ENCODE measurements at places on chromosomes 5 and 9. TPM values are rescaled to one million over a fixed set of nuclear protein-coding genes. Genes with fewer than 3 reads are reported as not detected.

- no peak for DNase-seq
These were observed 57.9 kb upstream of the FST start for GRCh38 chr5:53422539-53422938.

GRCh38 chr9:97660847-97661246 is 27.2 kb downstream of the NCBP1 start:
- no peak for DNase-seq

The FOXI1 gene
- total RNA-seq, result not detected

The MSMP gene
- total RNA-seq, result not detected

The ECSCR gene
- total RNA-seq, result 1.1 TPM

Measured in activated CD4-positive, alpha-beta memory T cell treated with anti-CD3 and anti-CD28 coated beads, Interleukin-2, amount 10 ng/mL, durations not matched to agents 7 days and 5 days (primary cell).